A549 (cell line): ENCODE measurements at places on chromosomes 3 and 15.

GRCh38 chr15:66661432-66662096 lies 40.5 kb upstream of the SMAD6 start:
- no peak for DNase-seq

DNA sequence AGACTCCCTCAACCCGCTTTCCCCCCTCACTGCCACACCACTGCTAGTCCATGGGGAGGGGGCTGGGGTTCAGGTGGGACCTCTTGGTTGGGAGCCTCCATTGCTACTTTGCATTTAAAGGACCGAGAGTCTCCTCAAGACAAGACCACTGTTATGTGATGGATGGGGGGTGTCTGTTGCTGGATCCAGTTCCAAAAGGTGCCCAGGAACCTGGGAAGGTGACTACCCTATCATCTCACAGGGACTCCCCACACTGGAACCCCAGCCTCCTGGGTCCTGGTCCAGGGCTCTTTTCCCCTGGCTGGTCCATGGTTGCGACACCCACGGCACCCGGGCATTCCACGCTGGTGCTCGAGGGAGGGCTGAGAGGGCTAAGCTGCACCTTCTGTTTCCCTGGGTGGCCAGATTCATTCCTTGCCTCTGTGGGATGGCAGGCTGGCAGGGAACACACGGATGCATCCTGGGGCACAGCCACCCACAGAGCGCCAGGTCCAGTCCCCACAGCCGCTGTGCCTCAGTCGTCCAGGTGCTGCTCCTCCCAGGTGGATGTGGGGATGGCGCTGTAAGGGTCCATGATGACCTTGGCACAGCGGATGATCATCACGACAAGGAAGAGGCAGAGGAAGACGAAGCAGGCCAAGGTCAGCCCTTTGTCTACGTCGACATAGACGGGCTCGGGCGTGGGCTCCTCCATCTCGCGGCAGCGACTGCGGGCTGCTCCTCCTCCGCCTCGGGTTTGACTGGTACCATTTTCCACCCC lies 48.6 kb downstream of the FAH start:
- no peak for DNase-seq

DNA sequence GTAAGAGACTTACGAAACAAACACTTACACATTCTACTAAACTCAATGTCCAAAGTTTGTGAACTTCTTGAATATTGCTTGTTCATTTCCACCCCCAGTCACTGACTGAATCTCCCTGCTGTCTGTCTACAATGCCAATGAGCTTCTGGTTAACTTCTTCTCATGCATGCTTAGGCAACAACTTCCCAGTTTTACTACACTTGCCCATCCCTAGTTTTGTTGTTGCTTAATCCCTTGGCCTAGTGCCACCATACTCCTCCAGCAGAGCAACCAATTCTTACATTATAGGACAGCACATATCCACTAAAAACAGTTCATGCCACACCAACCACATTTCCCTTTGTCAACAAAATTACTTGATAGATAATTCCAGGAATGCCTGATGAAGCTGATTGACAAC lies 40.9 kb upstream of the CCR2 start:
- no peak for DNase-seq

DNA sequence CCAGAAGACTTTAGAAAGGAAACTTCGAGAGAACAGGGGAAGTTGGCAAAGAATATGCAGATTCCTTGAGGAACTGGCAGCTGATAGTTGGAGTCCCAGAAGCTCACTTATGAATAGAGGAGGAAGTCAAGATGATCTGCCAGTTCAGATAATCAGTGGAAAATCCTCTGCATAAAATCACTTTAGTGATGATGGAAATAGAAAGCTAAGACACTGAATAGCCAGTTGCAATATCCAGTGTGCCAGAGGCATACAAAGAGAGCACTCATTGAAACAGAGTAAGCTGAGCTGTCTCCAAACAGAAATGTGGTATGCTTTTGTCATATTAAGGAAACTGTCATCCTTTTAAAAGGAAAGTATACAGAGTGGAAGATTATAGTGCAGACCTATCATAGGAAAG lies 1207.6 kb downstream of the OTOL1 start:
- no peak for DNase-seq

- DNase-seq, result no peak
Observed at GRCh38 chr3:124654470-124654845, 75.8 kb upstream of the UMPS start.

DNA sequence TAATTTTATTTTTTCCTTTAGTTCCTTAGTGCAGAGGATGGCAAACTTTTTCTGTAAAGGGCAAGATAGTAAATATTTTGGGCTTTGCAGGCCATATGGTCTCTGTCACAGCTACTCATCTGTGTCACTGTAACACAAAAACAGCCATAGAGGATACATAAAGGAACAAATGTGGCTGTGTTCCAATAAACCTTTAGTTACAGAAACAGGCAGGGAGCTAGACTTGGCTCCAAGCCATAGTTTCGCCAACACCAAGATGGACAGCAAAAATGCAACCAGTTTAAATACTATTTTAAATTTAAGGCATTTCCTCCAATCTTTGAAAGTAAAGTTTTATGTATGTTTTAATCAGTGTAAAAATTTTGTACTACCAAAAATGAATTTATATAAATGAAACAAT lies 753.4 kb downstream of the FHIT start:
- DNase-seq, result no peak

DNA sequence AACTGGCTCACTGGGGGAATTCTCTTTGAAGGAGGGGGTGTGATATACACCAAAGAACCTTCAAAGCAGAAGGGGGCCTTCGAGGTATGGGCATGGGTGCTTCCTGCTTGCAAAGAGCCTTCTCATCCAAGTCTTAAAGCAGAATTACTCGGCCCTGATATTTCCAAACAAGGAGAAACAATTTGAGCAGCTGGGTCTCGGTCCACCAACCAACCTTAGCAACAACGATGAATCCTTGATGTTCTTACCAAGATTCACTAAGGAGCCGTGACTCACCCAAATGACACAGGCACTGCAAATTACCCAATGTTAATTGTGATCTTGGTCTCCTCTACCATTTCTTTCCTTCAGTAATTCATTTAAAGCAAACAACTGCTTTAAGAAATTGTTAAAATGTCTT lies 7.7 kb downstream of the HOMER2 start:
- DNase-seq, result no peak

DNA sequence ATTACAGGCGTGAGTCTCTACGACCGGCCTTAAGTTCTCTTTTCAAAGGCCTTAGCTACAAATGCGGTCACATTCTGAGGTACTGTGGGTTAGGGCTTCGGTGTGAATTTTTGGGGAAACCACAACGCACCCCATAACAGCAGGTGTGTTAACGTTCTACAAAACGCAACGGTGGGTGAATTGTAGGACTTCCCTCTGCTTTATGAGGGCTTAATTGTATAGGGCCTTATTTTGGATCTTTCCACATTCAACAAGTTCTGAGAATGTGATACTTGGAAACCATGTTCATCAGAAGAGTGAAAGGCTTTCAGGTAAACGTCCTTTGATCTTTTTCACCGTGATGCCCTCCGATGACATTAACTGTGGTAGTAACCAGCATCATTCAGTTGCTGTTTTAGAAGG lies 998.6 kb upstream of the CFAP20DC start:
- no peak for DNase-seq

GRCh38 chr3:76349715-76350480 lies 564.5 kb upstream of the ZNF717 start:
- no peak for DNase-seq

- DNase-seq, result no peak
Observed at GRCh38 chr3:151309566-151309965, 7.1 kb downstream of the GPR87 start.

GRCh38 chr3:41202075-41202833 lies 2.9 kb downstream of the CTNNB1 start:
- no peak for DNase-seq

- no peak for DNase-seq
Observed at GRCh38 chr3:194512895-194513601, 26.2 kb upstream of the ATP13A3 start.

- no peak for DNase-seq
Observed at GRCh38 chr3:1195947-1196346, 103.1 kb downstream of the CNTN6 start.

- peak; percentile 15 for DNase-seq
Observed at GRCh38 chr3:99532246-99532645, 106.1 kb upstream of the COL8A1 start.

DNA sequence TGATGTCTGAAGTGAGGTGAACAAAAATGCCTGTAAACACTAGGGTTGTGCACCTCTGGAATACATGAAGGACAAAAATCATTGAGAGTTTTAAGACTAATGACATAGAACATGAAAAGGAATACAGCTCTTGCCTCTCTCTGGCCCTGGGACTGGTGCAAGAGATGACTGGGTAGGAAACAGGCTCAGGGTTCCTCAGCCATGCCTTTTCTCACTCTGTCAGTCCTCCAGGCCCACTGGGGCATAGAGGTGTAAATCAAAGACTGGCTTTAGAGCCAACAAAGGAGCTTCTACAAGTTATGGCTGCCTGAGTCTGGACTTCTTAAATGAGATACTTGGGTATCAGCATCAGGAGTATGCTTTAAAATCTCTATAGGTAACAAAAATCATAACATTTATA lies 554.7 kb upstream of the KCNMB2 start:
- DNase-seq, result no peak

GRCh38 chr3:145070795-145071194 lies 1090.2 kb downstream of the PLOD2 start:
- no peak for DNase-seq

GRCh38 chr15:86877171-86877631 lies 797.5 kb downstream of the AGBL1 start:
- no peak for DNase-seq

GRCh38 chr3:64916192-64916798 lies 228.5 kb upstream of the ADAMTS9 start:
- DNase-seq, result no peak

- DNase-seq, result no peak
Observed at GRCh38 chr3:134389865-134390264, 15.6 kb upstream of the AMOTL2 start.

DNA sequence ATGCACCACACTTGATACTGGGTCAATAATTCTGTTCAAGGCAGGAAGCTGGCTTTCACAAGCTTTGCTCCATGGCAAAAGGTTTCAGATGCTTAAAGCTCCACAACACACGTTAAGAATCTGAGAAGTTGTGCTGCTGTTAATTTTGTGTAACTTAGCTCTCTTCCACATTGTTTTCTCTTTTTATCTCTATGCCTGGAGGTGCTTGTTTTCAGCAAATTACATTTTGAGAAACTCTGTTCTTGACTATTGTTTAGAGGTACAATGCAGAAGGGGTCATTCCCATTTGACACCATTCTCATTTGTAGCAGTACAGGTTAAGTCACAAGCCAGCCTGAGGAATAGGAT lies 156.0 kb downstream of the FNDC3B start:
- no peak for DNase-seq

- DNase-seq, result no peak
Observed at GRCh38 chr3:190780524-190780923, 82.0 kb downstream of the GMNC start.

- DNase-seq, result no peak
Observed at GRCh38 chr3:187382609-187383151, 14.5 kb downstream of the RTP4 start.

GRCh38 chr3:106022913-106023312 lies 154.1 kb upstream of the CBLB start:
- DNase-seq, result no peak

GRCh38 chr15:51342227-51342999 lies 958 bp downstream of the GLDN start:
- no peak for DNase-seq

GRCh38 chr15:88705769-88706165 lies 67.0 kb downstream of the ISG20 start:
- no peak for DNase-seq

DNA sequence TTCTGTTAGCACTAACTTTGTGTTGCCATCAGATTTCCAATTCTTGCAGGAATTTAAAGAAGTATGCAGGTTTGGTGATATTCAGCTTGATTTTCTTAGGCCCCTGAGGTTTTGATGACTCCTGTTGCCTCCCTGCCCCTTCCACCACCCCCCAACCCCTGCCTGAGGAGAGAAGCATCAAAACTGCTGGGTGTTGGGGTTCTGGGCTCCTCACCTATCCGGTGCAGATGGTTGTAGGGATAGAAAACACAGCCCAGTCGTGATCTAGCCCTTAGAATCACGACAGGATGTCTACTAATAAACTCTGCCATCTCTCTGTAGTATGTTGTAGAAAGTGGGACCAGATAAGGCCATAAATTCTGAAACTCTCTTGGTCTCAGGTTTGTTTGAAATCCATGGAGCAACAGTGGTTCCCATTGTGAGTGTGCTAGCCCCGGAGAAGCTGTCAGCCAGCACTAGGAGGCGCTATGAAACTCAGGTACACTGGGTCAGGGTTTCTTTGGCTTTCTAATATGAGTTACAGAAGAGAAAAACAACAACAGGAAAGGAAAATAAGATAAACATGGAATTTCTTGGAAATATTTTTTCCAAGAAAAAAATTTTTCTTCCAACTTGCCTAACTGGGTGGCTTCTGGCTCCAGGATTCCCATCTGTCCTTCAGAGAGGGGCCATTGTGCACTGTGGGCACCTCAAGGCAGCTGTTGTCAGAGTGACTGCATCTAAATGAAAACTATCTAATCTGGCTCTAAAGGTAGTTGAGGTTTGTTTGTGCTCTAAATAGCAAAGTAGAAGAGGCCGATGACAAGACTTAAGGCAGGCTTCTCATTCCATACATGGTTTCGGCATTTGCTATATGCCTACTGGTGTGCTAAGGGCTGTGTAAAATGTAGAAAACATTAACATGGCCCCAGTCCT lies 8.7 kb downstream of the SRP14 start:
- DNase-seq, result peak; percentile 30

DNA sequence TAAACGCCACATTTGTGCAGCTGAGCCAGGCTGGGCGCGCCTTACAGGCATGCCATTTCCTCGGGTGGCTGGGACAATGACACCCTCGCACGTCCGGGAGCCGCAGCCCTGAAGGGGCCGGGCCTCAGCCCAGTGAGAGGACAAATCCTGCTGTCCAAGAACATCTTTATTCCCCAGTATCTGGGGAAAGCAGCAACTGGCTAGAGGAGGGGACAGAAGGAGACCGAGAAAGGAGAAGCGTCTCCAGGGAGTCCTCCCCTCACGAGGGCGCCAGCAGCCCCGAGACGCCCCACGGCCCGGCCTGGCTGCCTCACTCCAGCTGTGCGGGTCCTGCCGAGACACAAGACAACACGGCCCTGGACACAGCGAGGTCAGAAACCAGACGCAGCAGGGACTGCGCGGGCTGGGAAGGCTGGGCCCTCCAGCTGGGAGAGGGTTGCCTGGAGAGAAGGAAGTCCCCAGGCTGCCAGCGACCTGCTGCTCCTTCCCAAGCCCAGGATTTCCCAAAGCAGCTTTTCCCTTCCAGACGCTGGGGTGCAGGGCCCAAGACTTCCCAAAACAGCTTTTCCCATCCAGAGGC lies 130.2 kb downstream of the CHSY1 start:
- no peak for DNase-seq

- DNase-seq, result peak; percentile 14
Observed at GRCh38 chr3:179768080-179768479, 115.2 kb downstream of the USP13 start.

GRCh38 chr3:134375582-134376384 lies 1.5 kb upstream of the AMOTL2 start:
- DNase-seq, result no peak

GRCh38 chr3:194486540-194487288 lies at the start of gene ATP13A3:
Gene ATP13A3 (minus strand): TSS chr3:194487002. CDS start chr3:194462190, 24,812 bp downstream.
- peak; percentile 84 for DNase-seq
